Stimulated activated CD4-positive, alpha-beta T cell treated with anti-CD3 and anti-CD28 coated beads, Interleukin-2, amount 100 ng/mL, for 24 hours (primary cell): ENCODE measurements at places on chromosomes 16 and 17.

DNA sequence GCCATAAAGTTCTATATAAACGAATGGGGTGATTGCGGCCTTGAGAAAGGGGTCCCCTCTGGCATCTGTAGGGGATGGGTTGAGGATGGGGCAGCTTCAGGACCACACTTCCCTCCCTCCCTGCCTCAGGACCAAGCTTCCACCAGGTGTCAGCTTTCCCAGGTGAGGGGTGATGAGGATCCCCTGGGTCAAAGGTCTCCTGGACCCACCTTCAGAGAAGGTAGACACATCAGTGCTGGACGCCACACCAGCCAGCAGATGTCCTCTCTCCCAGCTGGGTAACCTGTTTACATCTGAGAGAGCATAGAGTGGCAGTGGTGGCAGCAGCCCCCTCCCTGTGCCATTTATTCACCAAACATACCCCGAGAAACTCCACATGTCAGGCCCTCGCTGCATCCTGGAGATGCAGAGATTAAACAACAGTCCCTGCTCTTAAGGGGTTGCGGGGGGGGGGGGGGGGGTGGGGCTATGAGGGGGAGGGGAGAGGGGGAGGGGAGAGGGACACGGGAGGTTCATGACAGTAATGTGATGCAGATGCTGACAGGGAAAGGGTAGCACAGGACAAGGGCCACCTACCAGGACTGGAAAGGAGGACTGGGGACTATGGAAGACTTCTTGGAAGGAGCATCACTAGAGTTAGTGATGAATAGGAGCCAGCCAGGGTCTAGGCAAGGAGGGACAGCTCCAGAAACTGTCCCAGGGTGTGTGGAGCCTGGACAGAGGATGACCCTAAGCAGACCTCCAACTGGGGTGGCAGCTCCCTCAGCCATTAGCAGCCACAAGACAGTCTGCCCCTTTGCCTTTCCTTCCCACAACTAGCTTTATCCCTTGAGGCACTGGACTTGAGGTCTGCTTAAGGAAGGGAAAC is 5.0 kb downstream of the PROCA1 start:
- DNase-seq = no peak

DNA sequence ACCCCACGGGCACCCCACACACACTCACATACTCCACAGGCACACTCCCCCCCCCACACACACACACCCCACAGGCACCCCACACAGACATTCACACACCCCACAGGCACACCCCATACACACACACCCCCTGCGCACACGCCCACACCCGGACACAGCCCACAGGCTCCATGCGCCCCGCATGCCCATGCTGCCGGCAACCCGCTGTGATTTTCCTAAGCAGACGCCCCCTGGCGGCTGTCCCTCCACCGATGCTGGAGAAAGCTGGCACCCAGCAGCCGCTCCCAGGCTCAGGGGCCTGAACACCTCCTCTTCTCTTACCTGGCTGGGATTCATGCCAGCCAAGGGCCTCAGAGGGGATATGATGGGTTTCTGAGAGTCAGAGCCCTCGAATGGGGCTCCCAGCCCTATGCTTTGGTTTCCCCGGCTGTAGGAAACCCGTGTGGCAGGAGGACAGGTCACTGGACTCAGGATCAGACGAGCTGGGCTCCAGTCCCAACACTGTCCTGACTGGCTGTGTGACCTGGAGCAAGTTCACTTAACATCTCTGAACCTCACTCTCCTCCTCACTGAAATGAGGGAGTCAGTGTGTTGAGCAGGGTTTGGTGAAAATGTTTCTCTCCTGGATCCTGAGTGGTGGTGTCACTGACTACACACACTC is 19.6 kb upstream of the TNFRSF13B start:
- peak; percentile 91 for DNase-seq

- no peak for DNase-seq
Measured at GRCh38 chr16:51157698-51158097, 6.6 kb upstream of the SALL1 start.

- no peak for DNase-seq
Measured at GRCh38 chr16:53235851-53236250, 181.1 kb downstream of the CHD9 start.

DNA sequence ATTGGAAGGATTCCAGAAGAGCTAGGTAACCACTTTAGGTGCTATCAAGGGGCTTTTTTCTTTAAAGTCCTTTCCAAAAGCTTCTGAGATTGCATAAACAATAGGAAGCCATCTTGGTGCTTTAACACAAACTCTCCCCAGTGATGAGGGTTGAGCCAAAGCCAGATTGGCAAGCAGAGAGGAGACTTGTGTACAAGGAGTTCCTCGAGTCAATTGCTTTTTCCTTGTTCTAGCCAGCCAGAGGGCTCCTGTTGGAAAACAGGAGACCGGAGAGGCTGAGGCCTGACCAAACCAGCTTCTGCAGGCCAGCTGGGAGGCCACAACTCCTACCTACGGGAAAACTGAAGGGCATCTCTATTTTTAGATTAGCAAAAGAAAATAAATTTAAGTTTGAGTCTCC is 46.5 kb downstream of the MAPT start:
- no peak for DNase-seq

GRCh38 chr16:170788-171187 is 1.9 kb upstream of the HBA2 start:
- DNase-seq = no peak

- DNase-seq = no peak
Measured at GRCh38 chr16:56742030-56742984, 12.4 kb downstream of the NUP93 start.

DNA sequence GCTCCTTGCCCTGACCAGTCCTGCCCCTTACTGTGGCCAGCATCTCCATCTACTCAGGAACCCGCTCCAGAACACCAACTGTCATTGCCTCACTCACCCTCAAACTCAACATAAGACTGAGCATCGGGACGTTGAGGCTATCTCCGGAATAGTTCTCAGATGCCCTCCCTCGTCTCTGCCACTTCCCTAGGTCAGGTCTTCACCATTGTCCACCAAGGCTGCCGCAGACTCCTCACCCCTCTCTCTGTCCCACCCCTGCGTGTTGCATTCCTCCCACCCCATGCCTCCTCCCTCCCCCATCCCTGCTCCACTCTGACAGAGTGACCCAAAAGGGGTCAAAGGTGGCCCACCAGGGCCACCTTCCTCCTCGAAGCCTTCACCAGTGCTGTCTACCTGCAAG is 37.2 kb downstream of the C17orf67 start:
- no peak for DNase-seq

GRCh38 chr16:3266873-3267537 is 10.6 kb upstream of the MEFV start:
- no peak for DNase-seq

GRCh38 chr17:74217037-74217730 is 3.8 kb downstream of the TTYH2 start:
- DNase-seq = no peak

GRCh38 chr17:41354536-41354935 is 3.9 kb upstream of the KRT33A start:
- DNase-seq = no peak

DNA sequence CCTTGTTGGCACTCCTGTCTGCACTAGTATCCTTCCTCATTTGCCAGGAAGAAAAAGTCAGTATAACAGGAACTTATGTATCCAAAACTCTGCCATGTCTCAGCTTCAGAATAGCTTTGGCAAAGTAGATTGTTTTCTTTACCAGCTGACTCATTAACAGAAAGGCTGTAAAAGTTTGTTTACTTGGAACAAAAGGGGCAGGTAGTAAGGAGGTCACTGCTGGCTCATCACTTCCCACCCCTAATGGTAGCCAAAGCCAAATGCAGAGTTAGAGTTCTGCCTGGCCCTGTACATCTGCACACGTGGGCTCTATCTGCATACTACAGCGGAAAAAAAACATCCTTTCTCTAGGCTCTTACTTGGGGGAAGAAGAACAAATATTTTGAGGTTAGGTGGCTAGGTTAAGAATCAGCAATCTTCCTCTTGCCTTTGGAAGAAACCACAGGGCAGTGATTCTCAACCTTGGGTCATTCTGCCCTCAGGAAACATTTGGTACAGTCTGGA is 90.9 kb upstream of the BCAR1 start:
- no peak for DNase-seq

DNA sequence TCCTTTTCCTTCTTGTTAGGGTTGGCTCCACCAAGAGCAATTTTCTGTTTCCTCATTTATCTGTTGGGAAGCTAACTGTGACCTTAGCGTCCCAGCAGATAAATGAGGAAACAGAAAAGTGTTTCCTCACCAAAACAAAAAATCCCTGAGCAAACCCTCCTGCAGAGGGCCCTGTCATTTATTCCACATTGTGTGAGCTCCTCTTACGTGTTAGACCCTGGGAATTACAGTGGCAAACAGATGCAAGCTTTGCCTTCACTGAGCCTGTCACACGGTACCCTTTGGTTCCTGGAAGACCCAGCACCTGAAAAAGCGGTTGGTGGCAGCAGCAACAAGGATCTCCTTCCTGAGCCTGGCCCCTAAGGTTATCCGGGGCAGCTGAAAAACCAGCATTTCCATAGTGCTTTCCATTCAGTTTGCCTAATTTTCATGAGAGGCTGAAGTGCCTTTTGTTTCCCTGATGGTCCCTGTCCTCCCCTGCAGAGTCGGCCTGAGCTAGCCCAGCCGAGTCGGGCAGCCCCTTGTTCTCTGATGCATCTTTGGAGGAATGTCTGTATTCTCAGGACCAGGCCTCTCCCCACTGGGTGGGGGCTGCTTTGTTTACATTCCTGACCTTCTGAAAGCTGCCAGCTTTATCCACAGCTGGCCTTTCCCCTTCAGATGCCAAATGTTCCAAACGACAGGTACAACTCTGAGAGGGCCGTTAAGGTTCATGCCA is 34.7 kb downstream of the YPEL2 start:
- no peak for DNase-seq

DNA sequence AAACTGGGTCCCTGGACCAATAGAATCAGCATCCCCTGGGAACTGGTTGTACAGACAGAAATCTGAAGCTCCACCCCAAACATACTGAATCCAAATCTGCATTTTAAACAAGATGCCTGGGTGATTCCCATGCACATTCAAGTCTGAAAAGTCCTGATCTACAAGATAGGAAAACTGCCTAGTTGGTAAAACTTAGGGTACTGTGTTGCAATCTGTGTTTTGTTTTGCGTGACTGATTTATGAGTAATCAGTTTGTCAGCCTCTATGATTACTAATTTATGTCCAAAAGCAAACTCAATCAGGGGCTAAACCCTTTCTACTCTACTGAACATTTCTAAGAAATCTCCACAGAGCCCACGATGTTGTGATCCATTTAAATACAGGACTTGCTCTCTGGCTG is 103.8 kb downstream of the YPEL2 start:
- DNase-seq = no peak

DNA sequence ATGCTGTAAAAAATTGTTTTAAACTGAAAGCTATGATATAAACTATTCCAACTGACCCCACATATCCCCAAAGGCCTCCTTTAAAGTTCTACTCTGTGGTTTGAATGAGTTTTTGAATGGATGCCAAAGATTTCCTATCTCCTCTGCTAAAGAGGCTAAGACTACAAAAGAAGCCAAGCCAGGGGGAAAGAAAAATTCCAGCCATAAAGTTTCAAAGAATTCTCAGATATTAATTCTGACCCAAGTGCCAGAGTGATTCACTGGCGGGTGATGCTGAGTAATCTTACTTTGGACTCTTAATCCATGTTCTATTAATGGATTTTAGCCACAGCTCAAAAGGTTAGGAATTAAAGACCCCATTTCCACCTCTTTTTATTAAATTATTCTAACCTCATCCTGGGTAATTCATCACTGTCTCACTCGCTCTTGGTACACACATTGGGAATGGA is 60.7 kb downstream of the HS3ST3A1 start:
- no peak for DNase-seq

DNA sequence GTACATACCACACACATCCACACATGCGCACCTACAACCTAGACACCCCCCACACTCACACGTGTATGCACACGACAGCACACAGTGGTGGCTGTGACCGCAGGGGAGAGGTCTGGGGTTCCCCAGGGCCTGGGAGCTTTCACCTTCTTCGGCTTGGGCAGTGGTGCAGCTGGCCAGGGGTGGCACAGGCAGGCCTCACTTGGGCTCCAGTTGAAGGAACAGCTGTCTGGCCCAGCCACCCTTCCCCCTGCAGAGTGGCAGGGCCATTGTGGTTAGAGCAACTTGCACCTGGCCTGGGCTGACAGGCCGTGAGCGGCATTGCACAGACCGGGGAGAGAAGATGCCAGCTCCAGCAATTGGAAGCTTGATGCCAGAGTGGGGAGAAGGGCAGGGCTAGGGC is 114.5 kb upstream of the GSE1 start:
- no peak for DNase-seq

DNA sequence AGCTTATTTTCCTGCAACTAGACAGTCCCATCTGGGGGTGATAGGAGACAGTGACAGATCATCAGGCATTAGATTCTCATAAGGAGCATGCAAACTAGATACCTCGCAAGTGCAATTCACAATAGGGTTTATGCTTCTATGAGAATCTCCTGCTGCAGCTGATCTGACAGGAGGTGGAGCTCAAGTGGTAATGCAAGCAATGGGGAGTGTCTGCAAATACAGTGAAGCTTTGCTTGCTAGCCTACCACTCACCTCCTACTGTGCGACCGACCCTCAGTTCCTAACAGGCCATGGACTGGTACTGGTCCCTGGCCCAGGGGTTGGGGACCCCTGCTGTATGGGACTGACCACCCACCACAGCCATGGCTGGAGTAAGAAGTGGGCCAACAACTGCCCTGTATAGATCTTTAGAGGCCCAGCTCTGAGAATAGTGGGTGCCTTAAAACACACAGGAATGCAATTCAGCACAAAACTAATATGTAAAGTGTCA is 26.0 kb upstream of the IRX3 start:
- no peak for DNase-seq

GRCh38 chr17:55417411-55418268 is 4.0 kb downstream of the MMD start:
- no peak for DNase-seq

DNA sequence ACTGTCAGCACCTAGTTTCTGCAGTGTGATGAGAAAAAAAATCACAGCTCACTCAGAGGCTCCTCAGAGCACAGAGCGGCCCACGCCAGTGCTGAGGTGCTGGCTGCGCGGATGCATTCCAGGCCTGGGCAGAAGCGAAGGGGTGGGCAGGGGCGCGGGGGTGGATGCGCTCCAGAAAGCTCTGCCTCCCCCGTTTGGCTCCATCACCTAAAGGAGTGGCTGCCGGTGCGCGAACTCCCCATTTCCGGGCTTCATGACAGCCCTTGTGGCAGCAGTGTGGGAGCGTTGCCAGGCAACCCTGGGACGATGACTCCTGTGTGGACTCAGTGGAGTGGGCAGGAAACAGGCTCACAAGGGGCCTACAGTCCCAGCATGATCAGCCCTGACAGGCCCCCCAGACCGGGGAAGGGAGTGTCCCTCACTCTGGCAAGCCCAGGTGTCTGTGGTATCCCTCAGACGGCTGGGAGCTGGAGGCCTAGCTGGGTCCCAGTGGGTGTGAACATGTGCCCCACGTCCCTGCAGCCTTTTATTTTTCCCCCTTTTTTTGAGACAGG is 32.8 kb upstream of the NUDT16L1 start:
- peak; percentile 82 for DNase-seq

- DNase-seq = no peak
Measured at GRCh38 chr17:80873307-80873951, 118.2 kb upstream of the CHMP6 start.
